ENCODE measurements at places on chromosomes 5 and 9. TPM values are rescaled to one million over a fixed set of nuclear protein-coding genes. Genes with fewer than 3 reads are reported as not detected.

FIBCD1 gene
- total RNA-seq = not detected

DNA sequence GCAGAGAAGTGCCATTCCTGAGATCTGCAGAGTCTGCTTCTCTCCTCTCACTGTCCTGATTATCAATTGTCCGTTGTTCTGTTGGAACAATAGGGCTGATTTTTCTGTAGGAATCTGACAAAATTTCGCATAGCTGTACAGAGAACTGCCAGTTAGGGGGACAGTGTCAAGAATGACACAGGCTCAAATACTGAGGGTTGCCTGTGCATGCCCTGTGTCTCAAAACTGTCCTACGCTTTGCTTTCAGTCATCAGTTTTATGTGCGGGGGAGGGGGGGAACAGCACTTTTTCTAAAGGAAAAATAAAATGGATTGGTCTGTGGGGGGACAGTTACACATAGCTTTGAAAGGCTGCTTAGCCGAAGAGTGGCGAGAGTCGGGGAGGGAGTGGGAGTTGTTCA is 248.6 kb downstream of the PDZD2 start:
- no peak for ATAC-seq

DNA sequence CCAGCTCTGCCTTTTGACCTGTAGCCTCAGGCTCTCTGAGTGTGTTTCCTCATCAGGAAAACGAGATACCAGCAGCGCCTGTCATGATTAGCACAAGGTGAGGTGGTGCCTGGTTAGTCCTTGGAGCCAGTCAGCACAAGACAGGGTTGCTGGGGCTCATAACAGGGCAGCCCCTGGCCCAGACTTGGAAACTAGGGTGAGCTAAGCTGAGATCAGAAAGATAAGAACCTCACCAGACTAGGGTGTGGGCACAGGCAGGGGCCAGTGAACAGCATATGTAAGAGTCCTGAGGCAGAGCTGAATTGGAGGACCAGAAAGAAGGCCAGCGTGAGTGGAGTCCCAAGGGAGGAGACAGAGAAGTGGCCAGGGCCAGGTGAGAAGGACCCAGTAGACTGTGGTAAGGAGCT is 42.7 kb upstream of the FUBP3 start:
- no peak for ATAC-seq

GRCh38 chr5:42599106-42599505 is 157.5 kb upstream of the CCDC152 start:
- ATAC-seq = no peak

DNA sequence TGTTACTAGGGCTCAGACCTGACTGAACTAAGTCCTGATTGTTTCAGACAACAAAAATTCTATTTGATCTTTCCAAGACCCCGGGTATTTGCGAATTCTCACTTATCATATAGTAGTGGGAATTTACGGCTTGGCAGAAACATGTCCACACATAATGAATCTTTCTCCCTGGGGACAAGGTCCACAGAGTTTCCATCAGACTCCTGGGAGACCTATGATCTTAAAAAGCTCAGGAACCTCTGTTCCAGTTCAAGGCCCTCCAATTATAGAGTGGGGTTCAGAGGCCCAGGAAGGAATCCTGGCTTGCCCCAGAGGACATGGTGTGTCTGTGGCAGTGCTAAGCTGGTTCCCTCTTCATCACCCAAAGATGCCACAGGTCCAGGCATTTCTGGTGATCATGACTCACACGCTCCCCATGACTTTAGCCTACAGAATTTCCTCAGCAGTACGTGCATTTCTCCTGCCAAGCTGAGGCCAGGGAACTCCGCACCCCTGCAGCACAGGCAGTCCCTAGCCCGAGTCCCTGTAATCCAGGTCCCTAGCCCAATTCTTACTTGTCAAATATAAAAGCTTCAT is 12.6 kb downstream of the RAPGEF1 start:
- peak; percentile 21 for ATAC-seq

LRRC19 gene
- not detected for total RNA-seq

- no peak for ATAC-seq
Observed at GRCh38 chr5:16679863-16680262, 63.1 kb upstream of the RETREG1 start.
